Thyroid gland (tissue), 4 donors: ENCODE measurements at places on chromosomes 7 and 10. TPM values are rescaled to one million over a fixed set of nuclear protein-coding genes. Genes with fewer than 3 reads are reported as not detected.

The VAX1 gene
- total RNA-seq, result not detected

The ABHD11 gene
- 75.8 TPM for total RNA-seq

The CRCP gene
- 57.4 TPM for total RNA-seq

GRCh38 chr10:6386346-6386745 lies 183.6 kb downstream of the PFKFB3 start:
- peak; percentile 10 for DNase-seq
- H3K4me3 ChIP-seq, result no peak overlapping the region
- no peaks in the 10 kb centered on the region for H3K27me3 ChIP-seq

DNA sequence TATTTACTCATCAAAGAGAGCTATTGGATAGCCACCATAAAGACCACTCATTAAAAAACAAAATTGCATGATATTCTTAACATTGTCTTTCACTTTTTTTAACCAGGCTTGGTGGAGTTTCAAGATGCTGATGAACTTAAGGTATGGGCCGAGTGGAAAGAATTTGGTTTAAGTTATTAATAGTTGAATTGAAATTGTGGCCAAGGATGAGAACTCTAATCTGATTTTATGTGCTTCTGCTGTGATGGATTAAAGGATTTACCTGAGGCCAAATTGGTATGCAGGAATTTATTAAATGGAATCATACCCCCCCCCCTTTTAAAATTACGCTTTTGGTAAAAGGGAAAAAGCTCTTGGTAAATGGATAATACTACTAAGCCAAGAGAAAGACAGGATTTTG lies 33.8 kb upstream of the TOMM7 start:
- no peaks in the 10 kb centered on the region for H3K27me3 ChIP-seq
- no peak overlapping the region for H3K4me3 ChIP-seq
- H3K4me1 ChIP-seq, result peaks cover 4% of the 10 kb centered on the region
- H3K36me3 ChIP-seq, result no peaks in the 10 kb centered on the region

DNA sequence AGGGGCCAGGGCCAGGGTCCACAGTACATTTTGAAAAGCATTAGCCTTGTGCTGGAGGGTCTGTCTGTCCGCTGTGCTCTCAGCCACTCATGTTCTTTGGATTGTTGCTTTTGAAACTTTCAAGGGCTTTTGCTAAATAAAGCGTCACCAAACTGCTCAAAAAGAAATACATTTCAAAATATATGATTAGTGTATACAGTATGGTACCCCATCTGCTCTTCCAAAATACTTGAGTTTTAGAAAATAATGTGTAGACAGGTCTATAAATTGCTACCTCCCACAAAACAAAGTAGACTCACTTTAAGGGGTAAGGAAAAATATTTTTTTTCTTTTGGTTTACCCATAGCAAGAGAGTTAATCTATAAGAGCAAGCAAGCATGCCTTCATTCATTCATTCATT lies 194.3 kb upstream of the AOAH start:
- no peak overlapping the region for H3K4me3 ChIP-seq
- H3K27me3 ChIP-seq, result no peaks in the 10 kb centered on the region
- H3K27ac ChIP-seq, result no peak overlapping the region
- H3K36me3 ChIP-seq, result no peaks in the 10 kb centered on the region

DNA sequence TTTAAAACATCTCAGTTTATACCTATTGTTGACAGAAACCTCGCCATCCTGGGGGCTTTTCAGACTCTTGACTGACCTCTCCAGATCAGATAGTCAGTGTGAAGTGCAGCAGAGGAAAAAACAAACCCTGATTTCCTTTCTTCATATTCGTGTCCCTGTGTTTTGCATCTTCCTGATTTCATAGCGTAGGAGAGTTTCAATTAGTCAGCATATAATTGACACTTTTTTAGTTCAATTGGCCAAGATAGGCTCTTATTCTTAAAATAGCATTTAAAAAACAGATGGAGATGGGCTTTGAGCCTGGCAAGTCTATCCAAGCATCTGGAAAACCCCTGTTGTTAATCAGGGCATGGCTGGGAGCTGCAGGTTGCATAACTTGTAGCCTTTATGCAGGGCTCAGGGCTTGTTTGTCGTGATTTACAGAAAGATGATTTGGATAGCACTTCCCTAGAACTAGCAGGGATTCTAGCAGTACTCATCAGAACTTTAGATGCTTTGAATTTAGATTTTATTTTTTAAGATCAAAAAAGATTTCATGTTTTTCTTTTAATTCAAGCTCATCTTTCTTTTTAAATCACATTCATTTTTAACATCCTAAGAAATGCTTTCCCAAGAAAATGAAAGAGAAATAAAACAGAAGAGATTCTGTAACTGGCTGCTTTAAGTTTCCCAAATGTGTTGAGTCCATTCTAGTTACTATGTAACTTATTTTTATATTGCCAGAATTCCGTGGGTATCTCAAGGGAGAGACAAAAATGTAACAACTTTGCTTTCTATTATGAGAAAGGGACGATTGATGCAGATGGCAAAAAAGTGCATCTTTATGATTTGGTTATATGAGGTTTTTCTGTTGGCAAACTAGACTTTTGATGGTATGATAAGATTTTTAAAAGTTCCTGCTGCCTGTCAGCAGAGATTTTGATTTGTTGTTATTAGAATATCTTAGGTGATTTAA lies 270.8 kb upstream of the FZD8 start:
- DNase-seq, result no peak
- no peaks in the 10 kb centered on the region for H3K27me3 ChIP-seq
- peaks cover 3% of the 10 kb centered on the region for H3K4me1 ChIP-seq
- no peak overlapping the region for H3K4me3 ChIP-seq

GRCh38 chr10:10722422-10722821 lies 295.2 kb upstream of the CELF2 start:
- H3K27ac ChIP-seq, result no peak overlapping the region
- no peak overlapping the region for H3K4me3 ChIP-seq
- H3K27me3 ChIP-seq, result no peaks in the 10 kb centered on the region
- no peaks in the 10 kb centered on the region for H3K4me1 ChIP-seq
- DNase-seq, result no peak

DNA sequence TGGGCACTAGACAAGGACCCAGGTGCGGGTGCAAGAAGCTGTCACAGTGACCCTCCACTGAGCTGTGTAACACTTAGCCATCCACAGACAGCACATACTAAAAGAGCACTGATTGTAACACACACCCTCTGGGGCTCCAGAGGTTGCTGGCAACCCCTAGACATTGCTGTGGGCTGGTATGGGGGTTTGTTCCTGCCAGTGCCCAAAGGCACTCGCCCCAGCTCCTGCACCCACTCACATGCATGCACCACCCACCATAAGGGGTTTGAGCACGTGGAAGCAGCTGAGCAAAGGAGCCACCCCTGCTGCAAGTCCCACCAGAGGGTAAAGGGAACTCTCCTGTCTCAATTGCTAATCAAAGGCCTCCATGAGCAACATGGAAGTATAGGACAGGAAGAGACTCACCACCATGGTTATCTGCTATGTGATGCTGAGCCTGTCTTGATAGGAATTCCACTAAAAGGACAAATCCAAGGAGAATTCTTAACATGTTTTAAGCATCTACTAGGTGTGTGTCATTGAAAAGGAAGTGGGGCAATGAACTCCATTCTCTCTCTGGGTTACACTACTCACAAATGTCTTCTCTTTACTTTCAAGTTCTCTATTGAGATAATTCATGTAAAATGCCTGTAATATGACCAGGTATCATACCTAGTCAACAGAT lies 103.1 kb downstream of the GFRA1 start:
- H3K27ac ChIP-seq, result no peak overlapping the region
- DNase-seq, result no peak
- no peak overlapping the region for H3K4me3 ChIP-seq
- H3K36me3 ChIP-seq, result no peaks in the 10 kb centered on the region
- H3K4me1 ChIP-seq, result no peaks in the 10 kb centered on the region

GRCh38 chr7:2711895-2712675 lies 24.1 kb downstream of the AMZ1 start:
- H3K27ac ChIP-seq, result peak overlapping the region; percentile 83
